ENCODE measurements at places on chromosomes 4 and X.

GRCh38 chr4:149409146-149409545 lies 406.5 kb downstream of the IQCM start:
- DNase-seq, result peak; percentile 73

GRCh38 chr4:168868044-168868781 lies 141.8 kb downstream of the CBR4 start:
- DNase-seq, result peak; percentile 45

GRCh38 chrX:153766871-153767673 lies 3.0 kb downstream of the PLXNB3 start:
- no peak for DNase-seq

GRCh38 chr4:1342003-1342402 lies 5.0 kb upstream of the UVSSA start:
- DNase-seq, result no peak

DNA sequence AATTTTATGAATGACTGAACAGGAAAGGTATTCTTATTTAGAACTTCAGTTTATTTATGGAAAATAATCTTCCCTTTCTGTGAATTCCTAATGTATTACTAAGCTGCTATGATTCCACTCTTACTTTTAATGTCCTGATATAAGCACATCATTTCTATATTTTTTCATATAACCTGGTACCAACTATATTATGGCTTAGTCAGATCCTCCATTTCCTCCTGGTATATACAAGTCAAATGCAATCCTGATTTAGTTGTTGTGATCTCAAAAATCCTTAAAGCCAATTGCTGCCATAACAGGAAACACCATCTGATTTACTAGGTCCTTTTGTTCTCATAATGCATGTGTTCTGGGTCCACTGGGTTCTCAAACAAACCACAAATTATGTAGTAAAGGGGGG lies 26.8 kb downstream of the TRMT2B start:
- no peak for DNase-seq

GRCh38 chrX:130295519-130296296 lies 27.0 kb upstream of the ZNF280C start:
- no peak for DNase-seq

GRCh38 chrX:40573763-40574162 lies 7.0 kb upstream of the ATP6AP2 start:
- no peak for DNase-seq

GRCh38 chr4:54940996-54941865 lies 184.2 kb downstream of the KDR start:
- no peak for DNase-seq

DNA sequence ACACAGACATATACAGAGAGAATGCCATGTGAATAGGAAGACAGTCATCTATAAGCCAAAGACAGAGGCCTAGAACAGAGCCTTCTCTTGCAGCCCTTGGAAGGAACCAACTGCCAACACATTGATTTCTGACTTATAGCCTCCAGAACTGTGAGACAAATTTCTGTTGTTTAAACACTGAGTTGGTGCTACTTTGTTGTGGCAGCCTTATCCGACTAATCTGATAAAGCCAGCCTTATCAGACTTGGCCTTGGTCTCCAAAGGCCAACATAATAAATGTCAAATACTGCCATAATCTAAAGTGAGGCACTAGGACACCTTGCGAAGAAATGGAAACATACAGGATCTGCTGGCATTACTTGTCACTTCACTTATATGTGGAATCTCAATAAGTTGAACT lies 24.3 kb upstream of the PRDX4 start:
- DNase-seq, result no peak

GRCh38 chr4:74990276-74990875 lies 57.5 kb downstream of the PARM1 start:
- no peak for DNase-seq

DNA sequence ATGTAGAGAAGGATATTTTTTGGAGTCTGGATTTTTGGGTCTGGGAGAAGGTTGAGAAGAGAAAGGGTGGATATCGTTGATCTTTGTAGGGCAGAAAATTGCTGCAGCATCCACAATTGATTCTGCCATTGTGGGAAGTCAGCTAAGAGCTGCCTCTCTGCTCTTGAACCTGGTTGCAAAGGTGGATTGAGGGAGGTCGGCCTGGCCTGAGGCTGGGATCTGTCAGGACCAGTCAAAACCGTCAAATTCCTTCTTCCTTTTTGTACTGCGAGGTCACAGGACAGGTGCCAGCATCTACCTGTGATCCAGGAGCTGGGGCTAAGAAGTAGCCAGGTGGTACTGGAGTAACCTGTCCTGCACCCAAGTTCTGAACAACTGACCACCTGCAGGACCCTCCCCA lies 93.7 kb downstream of the SHOX start:
- DNase-seq, result no peak

DNA sequence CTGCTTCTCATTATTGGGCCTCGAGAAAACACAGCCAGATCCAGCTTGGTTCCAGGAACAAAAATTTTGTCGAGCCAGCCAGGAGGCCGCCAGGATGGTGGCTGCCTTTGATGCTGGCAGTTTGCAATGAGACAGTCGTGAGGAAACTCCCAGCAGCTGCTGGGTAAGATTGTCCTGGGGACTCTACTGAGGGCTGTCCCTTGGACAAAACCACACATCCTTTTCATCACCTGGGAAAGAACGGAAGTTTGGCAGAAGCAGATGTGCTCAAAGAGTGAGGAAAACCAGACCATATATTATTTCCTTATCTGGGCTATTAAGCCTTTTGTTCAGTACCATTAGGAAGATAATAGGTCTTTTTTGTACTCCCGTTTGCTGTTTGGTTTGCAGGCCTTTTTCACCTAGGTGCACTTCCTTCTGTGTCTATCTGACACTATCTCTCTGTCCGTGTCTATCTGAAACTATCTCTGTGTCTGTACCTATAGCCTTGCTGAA lies 13.4 kb upstream of the PAPSS1 start:
- DNase-seq, result no peak
